H7 (cell line): ENCODE measurements at places on chromosomes 5 and 9. TPM values are rescaled to one million over a fixed set of nuclear protein-coding genes. Genes with fewer than 3 reads are reported as not detected.

TSC1 gene
- total RNA-seq: 36.8 and 39.0 TPM in 2 replicates

DNA sequence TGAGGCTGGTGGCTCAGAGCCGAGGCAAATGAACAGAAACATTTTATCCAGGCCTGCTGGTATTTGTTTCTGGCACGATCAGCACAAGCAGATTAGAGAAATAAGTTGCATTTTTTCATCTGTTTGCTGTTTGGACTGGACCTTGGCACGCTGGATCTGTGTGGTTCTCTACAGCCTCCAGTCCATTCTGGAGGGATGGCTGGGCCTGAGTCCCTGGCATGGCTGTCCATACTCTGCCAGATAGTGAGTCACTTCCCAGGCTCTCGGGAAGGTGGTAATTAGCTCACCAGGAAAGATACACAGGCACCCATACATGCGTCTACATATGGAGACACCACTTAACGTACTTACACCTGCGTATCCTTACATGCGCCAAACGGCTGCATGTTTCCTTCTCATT is 78.6 kb downstream of the SPRY4 start:
- no peak for DNase-seq

GRCh38 chr5:35185518-35185917 is 44.8 kb downstream of the PRLR start:
- no peak for DNase-seq

DNA sequence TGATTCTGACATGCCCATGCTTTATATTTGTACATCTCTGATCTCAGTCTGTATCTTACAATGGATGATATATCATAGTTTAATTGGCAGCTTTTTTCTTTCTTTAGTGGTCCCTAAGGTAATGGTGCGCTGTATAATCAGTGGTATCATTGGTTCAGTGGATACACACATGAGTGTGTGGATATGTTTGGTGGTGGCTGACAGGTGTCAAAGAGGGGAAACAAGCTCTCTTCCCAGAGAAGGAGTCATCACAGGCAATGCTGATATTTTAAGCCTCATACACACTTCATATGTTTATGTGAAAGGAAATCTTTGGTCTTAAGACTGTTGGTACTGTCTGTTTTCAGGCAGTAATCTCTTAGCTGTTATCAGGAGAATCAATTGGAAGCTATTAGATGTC is 52.1 kb upstream of the KIAA1958 start:
- no peak for DNase-seq

ARHGEF37 gene
- 0.14 and 0.26 TPM in 2 replicates for total RNA-seq

GRCh38 chr5:54764102-54765090 is 221.0 kb downstream of the ESM1 start:
- DNase-seq: no peak
